Activated CD8-positive, alpha-beta memory T cell treated with anti-CD3 and anti-CD28 coated beads, Interleukin-2, amount 10 ng/mL, durations not matched to agents 7 days and 5 days (primary cell): ENCODE measurements at places on chromosomes 2 and 18.

GRCh38 chr18:55322178-55322735, 265.7 kb downstream of the TCF4 start:
- no peak for DNase-seq

DNA sequence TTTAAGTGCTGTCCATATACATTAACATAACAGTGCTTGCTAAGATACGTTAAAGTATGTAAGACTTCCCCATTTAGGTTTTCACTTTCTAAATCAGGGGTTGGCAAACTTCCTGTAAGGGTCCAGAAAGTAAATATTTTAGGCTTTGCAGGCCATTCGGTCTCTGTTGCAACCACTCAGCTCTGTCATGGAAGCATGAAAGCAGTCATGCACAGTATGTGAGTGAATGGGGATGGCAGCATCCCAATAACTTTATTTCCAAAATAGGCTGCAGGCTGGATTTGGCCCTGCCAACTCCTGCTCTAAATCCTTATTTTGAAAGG, 128.7 kb downstream of the PLA2R1 start:
- no peak for DNase-seq

DNA sequence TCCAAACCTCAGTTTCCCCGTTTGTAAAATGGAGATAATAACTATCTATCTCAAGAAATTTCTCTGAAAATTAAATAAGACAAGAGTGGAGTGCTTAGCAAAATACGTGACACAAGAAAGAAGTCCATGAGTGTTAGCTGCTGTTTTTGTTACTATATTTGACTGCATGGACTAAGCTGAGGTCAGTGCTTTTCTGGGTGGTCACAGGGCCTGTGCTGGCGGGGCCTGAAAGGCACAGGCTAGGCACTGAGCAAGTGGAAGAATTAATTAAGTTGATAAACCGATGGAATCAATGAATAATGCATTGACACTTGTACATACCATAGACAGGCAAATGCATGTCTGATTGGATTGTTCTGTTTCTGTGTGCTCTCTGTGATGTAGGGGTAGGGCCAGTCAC, 27.3 kb downstream of the RPL37A start:
- no peak for DNase-seq

DNA sequence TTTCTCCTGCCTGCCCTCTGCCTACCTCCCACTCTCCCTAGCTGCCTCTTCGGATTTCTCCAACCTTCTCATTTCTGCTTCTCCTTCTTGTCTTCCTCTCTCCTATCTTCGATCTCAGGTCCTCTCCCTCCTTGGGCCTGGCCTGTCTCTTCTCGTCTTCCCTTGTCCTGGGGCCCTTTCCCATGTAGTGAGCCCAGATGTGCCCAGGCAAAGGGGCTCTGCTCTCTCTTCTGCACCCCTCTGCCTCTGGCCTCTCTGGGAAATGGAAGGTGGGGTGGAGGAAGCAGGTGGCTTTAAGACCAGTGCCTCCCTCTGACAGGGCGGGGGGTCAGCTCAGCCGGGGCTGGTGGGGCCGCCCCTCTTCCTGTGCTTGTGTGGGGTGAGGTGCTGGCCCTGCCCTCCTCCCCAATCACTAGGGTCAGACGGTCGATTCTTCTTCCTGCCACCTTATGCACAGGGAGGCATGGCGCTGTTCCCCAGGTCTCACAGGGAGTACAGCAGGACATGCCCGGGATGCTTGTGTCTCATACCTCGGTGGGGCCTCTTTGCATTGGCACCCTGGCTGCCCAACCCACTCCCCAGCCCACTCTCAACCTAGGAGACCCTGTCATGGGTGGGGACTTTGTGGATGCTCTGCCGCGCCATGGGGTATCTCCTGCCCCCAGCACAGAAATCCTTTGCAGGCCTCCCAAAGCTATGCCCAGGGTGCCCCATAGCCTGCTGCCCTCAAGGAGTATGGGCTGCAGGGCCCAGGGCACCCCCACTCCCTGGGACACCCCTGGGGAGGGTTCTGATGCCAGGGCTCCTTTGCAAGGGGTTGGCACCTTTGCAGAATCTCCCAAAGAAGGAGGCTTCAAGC, 213.8 kb upstream of the HAAO start:
- no peak for DNase-seq

- DNase-seq, result no peak
Measured at GRCh38 chr18:39721712-39722111, 2156.1 kb upstream of the CELF4 start.

GRCh38 chr2:164606557-164606956, 14.7 kb downstream of the GRB14 start:
- DNase-seq, result no peak

- DNase-seq, result no peak
Measured at GRCh38 chr18:78790960-78791359, 188.7 kb upstream of the SALL3 start.

GRCh38 chr2:182359990-182360662, 66.7 kb downstream of the PDE1A start:
- no peak for DNase-seq

DNA sequence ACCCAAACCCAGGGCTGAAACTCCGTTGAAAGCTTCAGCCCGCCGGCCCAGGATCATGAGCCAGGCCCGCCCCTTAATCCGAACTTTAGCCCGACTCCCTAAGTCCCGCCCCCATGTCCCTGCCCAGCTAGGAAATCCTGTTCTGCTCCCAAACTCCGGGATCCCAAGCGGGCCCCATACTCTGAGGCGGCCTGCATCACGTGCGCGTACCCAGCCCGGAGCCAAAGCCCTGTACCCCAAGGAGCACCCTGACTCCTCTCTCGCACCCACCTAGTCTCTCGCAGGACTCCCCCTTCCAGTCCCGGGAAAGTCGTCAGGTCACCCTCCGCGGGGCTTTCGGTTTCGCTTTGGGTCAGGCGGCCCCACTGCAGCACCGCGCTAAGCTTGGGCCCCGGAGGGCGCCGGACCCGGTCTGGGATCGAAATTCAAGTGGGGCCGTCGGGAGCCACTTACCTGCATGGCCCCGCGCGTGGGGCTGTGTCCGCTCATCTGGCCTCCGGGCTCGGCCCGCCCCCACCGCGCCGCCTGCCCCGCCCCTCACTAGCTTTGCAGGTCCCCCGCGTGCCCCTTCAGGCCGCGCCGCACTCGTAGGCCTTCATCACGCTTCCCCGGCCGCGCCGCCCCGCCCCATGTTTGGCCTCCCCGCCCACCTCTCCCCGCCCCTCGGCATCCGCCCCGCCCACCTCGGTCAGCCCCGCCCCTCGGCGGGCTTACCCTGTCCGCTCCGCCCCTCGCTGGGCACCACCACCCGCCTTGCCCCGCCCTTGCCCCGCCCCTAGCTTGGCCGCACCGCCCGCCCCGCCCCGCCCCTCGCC, at the start of gene DNPEP:
DNPEP (minus strand) TSS at position 607 of the 815 bp plus-strand sequence; CDS start at position 489, 118 bp downstream.
- DNase-seq, result peak; percentile 95

- no peak for DNase-seq
Measured at GRCh38 chr2:153020201-153020600, 301.8 kb downstream of the ARL6IP6 start.

GRCh38 chr2:67054728-67055127, 342.4 kb upstream of the ETAA1 start:
- no peak for DNase-seq

DNA sequence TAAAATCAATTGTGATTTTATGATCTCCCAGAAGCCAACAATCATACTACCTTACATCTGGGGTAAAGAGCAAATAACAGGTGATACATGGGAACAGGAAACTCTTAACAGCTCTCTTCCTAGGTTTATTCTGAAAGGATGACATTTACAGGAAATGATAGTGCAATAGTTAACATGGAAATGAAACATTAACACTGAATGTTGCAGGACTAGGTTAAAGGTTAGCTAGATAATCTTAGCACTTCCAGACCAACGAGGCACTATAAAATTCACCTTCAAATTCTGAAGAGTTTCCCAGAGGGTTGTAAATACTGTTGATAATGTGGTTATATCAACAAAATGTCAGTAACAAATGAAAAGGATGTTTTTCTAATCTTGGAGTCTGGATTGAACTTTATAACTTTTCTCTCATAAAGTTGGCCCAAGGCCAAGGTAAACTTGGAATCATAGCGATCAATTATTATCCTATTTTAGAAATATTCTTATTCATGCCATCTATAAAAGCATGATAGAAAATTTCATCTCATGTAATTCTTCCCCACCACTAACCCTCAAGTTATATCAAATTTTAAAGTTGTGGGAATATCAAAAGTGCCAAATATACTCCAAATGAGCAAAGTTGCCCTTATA, 32.9 kb upstream of the GCG start:
- no peak for DNase-seq

DNA sequence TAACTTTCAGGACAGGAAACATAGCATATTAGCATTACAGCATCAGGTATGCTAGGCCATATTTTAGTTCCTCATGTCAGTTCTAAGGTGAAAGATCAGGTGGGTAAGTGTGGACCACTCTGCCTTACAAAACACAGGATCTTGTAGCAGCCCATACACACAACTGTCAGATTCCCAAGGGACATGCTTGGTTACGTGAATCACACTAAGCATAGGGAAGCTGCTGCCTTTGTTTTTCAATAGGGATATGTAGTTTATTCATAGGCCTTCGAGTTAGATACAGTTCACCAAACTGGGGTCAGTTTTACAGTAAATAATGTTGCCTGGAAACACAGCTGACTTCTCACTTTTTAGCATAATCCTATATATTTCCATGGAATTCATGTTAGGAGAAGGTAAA, 116.1 kb upstream of the OTX1 start:
- DNase-seq, result no peak

DNA sequence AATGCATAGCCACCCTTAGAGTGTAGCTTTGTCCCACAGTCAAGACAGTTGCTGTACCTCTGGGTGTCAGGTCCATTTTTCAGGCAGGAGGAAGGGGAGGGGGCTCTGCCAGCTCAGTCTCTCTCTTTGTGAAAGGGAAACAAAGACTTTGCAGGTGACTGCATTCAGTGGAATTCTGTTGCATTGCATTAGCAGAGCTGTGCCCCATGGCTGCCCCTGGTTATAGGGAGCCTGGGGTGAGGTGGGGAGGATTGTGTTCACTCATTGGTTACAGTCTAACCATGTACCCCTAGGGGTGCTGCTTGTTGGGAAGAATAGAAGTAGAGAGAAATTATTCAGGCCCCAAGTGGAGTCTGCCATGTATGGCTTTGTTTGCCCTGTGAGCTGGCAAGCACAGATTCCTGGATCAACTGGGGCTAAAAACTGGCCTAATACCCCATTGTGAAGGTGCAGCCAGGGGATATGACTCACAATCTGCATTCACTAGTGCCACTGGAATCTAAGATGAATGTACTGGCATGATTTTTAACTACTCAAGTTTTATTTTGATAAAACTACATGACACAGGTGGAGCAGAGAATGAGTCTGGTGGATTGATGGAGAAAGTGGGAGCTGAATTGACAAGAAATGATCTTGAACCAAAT, 118.4 kb downstream of the SH3BP4 start:
- DNase-seq, result no peak

DNA sequence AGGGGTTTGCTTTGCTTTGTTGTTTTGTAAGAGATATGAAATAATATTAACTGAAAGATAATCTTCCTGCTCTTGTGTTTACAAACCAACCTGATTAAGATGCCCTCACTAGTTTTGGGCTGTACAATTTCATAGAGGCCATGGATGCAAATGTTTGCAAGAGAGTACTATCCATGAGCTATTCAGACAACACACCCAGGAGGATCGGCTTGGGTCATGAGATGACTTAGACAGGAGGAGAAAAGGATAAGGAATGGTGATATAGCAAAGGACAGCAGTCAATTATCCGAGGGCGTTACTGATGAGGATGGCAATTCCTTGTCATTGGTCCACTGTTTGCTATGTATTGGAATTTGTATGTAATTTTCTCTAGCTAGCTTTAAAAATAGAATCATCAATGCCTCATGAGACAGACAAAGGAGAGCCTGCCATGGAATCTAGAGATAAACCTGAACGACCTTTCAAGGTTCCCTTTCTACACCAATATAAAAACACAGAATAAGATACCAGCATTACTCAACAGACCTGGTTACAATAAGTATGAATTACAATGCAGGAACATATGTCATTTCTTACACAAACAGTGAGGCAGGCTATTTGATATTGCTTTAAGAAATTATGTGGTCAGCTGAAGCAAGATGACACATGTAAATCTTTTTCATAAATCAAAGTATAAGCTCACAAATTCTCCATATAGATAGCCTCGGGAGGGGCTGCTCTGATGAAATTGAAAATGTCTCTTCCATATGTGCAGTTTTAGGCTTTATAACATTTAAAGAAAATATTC, 54.4 kb upstream of the SOS1 start:
- no peak for DNase-seq

GRCh38 chr2:219204425-219205164, 2.0 kb upstream of the ZFAND2B start:
- DNase-seq, result no peak

- peak; percentile 73 for DNase-seq
Measured at GRCh38 chr18:58687871-58688308, 16.6 kb downstream of the MALT1 start.

- DNase-seq, result no peak
Measured at GRCh38 chr2:126803434-126803775, 95.3 kb upstream of the TEX51 start.

- DNase-seq, result no peak
Measured at GRCh38 chr2:191150230-191150599, 579 bp downstream of the STAT4 start.

DNA sequence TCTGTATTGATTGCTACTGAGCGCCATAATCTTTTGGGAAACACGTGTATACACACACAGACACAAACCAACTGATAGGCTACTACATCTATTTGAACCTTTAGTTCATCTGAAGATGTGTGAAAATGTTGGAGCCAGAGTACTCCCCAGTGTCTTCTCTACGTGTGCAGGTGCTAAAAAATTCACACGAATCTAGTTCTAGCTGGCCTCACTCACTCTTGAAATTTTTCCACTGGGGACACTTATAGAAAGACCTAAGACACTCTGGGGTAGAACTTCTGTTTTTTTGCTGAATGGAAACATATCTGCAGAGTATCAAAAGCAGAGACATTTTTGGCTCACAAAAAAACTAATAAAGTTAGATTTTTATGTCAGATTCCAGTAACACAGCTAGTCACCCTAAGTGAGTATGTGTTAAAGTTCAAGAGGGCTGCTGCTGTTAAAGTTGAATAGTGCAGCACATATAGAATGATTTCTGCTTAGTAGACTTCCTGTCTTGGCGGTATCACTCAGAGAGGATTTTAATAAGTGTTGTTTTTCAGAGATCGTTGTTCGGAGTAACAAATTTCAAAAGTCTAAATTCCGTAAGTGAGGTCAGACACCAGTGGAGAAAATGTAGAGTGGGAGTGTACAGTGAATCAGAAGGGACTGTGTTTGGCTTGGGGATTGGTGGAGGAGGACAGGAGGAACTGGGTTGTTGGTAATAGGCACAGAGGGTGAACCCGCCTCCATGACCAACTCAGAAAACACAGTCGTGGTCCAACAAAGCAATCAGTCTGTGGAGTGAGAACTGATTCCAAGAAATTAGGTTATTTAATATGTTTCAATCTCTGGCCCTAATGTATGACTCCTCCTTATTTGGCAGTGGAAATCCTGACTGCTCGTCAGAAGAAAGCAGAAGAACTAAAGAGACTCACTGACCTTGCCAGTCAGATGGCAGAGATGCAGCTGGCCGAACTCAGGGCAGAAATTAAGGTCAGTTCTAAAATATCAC, 43.1 kb downstream of the KCTD18 start:
- peak; percentile 50 for DNase-seq

- DNase-seq, result no peak
Measured at GRCh38 chr2:33581872-33582271, 17.2 kb downstream of the FAM98A start.
